NCI-H1417 treated with DMSO at 0.1 percent for 48 hours (cell line): ENCODE measurements at places on chromosomes 7 and 10.

DNA sequence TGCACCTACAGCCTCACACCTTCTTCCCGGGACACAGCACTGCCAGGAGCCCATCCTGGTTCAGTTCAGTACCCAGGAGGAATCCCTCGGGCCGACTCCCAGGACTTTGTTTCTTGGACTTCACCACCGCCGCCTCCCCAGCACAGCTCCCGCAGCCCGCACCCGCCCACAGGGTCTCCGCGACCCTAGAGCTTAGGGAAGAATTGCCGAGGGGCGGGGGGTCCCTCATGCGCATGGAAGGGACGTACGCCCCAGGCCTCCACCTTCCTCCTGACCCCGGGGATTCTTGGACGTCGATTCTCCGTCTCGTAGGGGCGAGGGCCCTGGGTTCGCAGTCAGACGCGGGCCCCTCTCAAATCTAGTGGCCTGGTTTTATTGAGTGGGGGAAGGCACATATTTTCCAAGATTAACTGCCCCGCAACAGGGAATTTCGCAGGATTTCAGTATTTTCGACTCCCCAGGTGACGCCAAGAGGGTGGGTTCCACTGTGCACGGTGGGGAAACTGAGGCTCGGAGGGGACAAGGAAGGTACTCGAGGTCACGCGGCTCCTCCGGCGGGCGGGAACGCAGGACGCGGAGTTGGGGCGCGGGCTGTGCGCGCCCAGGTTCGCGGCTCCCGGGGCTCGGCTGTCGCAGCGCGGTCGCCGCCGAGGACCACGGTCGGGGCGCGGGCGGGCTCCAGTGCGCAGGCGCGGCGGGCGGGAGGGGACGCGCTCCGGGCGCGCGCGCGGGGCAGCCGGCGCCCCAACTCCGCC lies at the start of gene ADCY1:
Gene ADCY1 (plus strand): TSS at position 708 of the 755 bp plus-strand sequence. CDS start 176 bp downstream, outside the sequence.
- DNase-seq = no peak

DNA sequence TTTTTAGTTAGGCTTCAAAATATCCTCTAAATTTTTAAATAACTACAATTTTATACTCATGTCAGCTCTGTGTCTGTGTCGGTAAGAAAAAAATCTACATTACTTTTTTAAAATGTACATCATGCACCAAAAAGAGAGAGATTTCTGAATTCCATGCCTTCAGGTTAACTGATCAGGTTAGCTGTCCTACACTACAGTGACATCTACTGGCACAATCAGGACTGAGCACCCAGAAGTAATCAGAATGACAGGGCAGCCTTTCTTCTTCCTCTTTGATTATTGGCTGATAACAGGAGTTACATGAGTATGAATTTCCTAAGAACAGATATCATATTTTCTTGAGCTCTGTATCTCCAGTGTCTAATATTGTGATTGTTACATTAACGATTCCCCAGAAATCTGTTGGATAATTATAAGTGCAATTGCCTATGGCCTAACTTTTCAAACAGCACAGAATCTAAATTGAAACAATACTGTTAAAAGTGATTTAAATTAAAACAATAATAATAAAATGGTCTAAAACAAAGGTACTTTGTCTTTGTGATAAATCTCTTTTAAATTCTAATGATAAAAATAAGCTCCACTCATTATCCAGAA lies 41.8 kb upstream of the HYCC1 start:
- DNase-seq = peak; percentile 63

GRCh38 chr10:5442990-5443370 lies 30.6 kb downstream of the NET1 start:
- DNase-seq = no peak

DNA sequence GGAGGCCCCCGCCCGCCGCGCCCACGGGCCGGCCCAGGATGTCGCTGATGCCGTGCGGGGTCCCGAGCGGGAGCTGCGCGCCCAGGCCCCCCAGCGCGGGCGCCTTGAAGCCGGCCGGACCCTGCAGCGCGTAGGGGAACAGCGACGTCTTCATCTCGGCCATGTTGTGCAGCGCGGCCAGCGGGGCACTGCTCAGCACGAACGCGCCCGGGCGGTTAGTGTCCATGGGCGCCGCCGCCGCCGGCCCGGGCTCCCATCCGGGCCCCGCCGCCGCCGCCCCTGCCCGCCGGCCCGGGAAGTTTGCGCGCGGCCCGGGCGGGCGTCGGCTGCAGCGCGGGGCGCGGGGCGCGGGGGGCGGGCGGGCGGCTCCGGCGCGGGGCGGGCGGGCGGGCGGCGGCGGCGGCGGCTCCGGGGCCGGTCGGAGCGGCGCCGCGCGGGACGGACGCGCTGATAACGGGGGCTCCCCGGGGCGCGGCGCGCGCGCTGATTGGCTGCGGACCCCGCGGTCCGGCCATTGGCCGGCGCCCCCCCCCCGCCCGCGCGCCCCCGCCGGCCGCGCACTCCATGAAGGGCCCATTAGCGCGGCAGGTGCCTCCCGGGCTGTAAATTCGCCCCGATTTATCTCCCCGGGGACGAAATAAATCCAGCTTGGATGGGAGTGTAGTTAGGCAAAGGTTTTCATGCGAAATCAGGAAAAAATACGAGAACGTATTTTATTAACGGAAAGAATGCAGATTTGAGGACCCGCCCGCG lies at the start of gene NKX6-2:
Gene NKX6-2 (minus strand): TSS at position 425 of the 753 bp plus-strand sequence. CDS start 199 bp downstream, at position 226.
- no peak for DNase-seq

DNA sequence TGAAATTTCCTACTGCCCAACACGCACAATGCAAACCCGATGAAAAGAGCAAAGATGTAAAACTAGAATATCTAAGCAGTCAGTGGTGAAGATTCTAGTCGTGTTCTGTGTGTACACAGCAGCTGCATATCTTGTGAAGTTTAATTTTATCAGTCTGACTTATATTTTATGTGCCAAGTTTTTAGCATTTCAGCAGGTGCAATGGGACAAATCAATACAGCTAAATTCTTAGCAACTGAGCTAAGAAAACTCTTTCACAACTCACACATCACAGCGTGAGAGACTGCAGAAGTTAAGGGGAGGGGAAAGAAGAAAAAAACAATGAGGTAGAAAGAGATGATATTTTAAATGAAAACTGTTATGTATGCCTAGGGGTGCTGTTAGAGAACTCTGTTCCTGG lies 164.9 kb upstream of the NEBL start:
- DNase-seq = no peak

GRCh38 chr7:71912476-71912875 lies 499.7 kb downstream of the CALN1 start:
- no peak for DNase-seq

DNA sequence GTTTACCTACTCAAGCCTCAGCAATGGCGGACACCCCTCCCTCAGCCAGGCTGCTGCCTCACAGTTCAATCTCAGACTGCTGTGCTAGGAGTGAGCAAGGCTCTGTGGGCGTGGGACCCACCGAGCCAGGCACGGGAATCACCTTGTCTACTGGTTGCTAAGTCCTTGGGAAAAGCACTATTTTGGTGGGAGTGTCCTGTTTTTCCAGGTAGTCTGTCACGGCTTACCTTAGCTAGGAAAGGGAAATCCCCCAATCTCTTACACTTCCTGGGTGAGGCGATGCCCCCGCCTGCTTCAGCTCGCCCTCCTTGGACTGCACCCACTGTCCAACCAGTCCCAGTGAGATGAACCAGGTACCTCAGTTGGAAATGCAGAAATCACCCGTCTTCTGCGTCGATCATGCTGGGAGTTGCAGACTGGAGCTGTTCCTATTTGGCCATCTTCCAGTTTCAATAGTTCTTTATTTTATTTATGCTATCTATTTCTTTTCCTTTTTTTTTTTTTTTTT lies at the start of gene HYAL4:
Gene HYAL4 (plus strand): TSS at position 458 of the 508 bp plus-strand sequence. CDS start 23,105 bp downstream, outside the sequence.
- DNase-seq = no peak

DNA sequence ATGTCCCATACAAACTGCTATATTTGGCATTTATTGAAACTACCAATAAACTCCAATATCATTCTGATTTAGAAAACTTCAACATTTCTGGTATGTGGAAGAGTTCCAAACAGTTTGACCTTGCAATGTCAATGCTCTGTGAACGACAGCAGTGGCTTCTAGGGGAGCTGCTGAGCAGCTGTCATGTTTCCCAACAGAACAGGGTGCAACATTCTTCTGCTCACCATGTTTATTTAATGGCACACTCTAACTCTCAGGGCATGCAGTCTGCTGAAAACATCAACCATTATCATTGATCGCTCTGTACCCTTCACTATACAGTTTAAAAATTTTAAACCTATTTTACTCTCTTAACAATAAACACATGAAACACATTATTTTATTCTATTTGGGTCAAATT lies 25.9 kb downstream of the LMOD2 start:
- DNase-seq = no peak

DNA sequence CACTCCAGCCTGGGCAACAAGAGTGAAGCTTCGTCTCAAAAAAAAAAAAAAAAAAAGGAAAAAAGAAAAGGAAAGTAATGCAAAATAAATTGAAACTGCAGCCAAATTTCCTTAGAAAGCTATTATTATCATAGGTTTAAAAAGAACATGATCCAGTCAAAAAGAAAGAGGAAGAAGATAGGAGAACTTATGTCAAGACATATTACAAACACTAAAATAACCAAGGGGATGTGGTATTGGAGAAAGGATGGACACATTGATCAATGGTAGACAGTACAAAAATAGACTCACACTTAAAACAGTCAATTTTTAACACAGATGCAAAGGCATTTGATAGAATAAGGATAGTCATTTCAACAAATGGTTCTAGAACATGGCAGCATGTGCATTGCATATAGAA lies 27.3 kb upstream of the PFKP start:
- no peak for DNase-seq

DNA sequence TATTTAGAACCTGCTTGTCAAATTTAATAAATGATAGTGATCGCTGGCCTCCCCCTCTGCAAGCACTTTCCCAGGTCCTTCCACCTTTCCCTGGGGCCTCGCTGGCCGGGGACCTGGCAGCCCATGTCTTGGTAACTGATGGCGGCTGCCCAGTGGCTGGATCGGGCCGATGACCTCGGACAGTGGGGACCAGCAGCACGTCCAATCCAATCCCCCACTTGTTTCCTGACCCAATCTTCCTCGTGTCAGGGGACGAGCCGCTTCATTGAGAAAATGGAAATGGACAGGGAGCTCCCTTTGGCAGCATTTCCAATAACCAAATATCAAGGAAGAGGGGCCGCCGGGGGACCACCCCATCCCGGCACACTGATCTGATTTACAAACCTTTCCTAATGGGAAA lies 17.2 kb downstream of the EBF3 start:
- no peak for DNase-seq

- no peak for DNase-seq
These were observed 118.8 kb downstream of the DIP2C start for GRCh38 chr10:570628-571163.

GRCh38 chr10:5529702-5530411 lies 5.1 kb downstream of the CALML3 start:
- no peak for DNase-seq

- no peak for DNase-seq
These were observed 222.6 kb downstream of the ANK3 start for GRCh38 chr10:60167050-60167449.

- no peak for DNase-seq
These were observed 152.6 kb downstream of the C10orf105 start for GRCh38 chr10:71567006-71567405.

DNA sequence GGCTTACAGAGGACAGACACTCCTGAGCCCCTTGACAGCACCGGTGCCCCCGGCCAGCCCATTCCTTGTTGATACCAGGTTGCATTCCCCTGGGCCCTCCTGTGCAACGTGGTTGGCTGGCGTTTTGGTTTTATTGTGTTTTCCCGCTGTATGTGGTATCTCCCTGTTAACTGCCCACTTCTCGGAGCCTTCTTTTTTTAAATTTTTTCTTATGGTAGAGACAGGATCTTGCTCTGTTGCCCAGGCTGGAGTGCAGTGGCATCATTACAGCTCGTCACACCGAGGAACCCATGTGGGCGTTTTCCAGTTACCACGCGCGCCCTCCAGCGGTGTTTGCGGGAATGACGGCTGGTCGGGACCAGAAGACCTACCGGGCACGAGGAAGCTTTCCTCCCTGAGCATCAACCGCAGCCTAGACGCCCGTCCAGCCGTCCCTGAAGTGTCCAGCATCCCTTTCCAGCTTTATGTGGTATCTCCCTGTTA lies 16.9 kb upstream of the ZFAND2A start:
- no peak for DNase-seq

GRCh38 chr10:70391654-70392053 lies 9.2 kb upstream of the LRRC20 start:
- no peak for DNase-seq

DNA sequence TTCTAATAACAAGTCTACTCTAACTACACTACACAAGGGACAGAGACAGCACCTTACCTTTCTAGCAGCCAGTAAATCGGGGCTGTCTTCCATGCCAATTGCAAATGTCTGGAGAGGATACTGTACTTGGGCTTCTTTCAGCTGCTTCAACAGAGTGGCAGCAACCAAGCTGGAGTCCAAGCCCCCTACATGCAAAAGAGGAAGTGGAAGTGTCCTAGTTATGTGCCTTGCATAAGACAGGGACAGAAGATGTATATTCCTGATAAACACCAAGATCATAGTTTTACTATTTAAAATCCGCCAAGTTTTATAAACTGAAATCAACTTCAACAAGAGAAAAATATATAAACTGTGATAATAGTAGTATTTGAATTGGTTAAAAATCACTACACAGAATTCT lies 14.0 kb downstream of the ASNS start:
- DNase-seq = no peak

DNA sequence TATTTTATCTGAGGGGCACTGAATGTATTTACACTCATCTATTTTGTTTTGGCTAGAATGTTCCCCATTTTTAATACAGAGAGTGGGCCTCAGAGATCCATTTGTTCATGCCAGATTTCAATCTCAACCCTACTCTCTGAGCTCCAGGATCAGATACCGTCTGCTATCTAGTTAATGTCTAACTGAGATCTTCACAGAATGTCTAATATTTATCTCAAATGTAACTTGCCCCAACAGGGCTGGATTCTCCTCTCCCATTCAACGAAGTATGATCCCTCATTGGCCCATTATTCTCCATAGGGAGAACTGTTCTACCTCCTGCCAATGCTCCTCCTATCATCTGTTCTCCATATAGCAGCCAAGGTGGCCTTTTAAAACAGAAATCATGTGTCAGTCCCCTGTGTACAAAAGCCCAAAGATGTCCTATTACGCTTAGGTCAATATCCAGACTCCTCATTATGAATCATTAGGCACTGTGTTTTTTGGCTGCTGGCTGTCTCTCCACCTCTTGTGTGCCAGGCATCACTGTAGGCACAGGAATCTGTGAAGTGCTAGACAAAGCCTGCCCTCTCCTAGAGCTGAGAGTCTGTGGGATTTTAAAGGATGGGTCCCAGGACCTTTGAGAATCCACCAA lies 169.3 kb upstream of the AGK start:
- DNase-seq = no peak

- DNase-seq = no peak
These were observed 8.4 kb upstream of the LGI1 start for GRCh38 chr10:93749218-93749799.
